ENCODE measurements at places on chromosomes 7 and 10.

- no peak for DNase-seq
Observed at GRCh38 chr7:988963-989529, 6.1 kb downstream of the CYP2W1 start.

DNA sequence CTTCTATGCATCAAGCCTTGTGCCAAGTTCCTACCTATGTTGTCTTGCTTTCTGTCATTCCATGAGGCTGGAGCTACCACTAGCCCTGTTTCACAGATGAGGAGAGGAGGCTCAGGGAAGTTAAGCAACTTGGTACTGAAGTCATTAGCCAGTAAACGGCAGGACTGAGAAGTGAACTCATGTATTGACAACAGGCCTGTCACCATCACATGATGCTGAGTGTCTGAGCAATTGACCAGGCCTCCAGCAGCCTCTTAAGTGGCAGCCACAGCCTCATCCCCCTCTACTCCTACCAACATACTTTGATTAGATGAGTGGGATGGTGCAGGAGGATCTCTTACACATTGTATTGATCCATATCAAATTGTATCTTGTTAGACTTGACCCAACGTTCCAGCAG, 317.6 kb downstream of the GRID1 start:
- no peak for DNase-seq

GRCh38 chr10:124316326-124316725, 102.4 kb downstream of the OAT start:
- DNase-seq: no peak

DNA sequence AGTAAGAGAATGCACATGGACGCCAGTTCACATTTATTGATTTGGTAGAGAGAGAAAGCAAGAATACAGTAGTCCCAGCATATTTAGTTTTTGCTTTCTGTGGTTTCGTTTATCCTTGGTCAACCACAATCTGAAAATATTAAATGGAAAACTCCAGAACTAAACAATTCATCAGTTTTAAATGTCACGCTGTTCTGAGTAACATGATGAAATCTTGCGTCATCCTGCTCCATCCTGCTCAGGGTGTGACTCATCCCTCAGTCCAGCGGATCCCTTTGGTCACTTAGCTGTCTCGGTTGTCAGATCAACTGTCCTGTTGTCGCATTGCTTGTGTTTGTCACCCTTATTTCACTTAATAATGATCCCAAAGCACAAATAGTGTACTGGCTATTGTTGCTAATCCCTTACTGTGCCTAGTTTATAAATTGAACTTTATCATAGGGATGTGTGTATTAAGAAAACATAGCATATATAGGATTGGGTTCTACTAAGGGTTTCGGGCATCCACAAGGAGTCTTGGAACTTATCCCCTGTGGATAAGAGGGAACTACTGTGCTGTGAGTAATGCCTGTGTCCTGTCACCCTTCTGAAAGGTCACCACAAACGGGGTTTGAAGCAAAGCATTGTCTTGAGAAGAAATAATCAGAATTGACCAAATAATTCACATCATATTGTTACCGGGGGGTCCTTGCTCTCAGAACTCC, 73.6 kb downstream of the OTUD1 start:
- no peak for DNase-seq

- DNase-seq: no peak
Observed at GRCh38 chr10:48883701-48884100, 55.9 kb downstream of the LRRC18 start.

DNA sequence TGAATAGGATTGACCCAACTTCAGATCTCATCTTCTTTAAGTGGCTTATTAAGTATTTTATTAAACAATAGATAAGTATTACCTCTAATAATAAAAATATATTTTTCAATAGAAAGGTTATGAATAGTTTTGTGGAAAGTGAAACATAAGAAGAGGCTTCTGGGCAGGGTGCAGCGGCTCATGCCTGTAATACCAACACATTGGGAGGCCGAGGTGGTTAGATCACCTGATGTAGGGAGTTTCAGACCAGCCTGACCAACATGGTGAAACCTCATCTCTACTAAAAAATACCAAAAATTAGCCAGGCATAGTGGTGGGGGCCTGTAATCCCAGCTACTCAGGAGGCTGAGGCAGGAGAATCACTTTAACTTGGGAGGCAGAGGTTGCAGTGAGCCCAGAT, 26.5 kb downstream of the GPR85 start:
- no peak for DNase-seq

- no peak for DNase-seq
Observed at GRCh38 chr7:2004841-2005725, 227.7 kb downstream of the MAD1L1 start.

GRCh38 chr7:157702311-157703023, 365.7 kb downstream of the DNAJB6 start:
- no peak for DNase-seq

DNA sequence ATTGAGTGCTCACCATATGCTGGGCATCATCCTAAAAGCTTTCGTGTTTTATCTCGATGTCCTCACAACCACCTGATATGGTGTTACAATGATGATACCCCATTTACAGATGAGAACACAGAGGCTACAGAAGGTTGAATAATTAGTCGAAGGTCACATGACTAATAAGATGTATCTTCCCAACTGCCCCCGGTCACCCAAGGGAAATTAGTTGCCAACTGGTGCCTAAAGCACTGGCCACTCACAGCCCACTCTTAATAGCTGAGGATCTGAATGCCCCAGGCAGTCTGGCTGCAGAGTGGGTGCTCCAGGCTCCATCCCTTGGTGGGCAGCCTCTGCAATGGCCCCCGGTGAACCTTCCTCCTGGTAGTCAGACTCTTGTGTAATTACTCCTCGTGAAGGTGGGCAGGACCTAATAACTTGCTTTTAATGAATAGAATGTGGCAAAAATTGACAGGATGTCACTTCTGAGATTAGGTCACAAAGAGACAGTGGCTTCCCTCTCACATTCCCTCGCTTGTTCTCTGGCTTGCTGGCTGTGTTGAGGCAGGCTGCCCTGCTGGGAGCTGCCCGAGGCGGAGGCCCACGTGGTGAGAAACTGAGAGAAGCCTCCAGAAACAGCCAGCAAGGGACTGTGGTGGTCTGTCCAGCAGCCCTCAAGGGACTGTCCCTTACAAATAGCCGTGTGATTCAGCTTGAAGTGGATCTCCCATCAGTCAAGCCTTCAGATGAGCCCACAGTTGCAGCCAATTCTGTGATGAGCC, 109.4 kb downstream of the ARHGAP22 start:
- no peak for DNase-seq

DNA sequence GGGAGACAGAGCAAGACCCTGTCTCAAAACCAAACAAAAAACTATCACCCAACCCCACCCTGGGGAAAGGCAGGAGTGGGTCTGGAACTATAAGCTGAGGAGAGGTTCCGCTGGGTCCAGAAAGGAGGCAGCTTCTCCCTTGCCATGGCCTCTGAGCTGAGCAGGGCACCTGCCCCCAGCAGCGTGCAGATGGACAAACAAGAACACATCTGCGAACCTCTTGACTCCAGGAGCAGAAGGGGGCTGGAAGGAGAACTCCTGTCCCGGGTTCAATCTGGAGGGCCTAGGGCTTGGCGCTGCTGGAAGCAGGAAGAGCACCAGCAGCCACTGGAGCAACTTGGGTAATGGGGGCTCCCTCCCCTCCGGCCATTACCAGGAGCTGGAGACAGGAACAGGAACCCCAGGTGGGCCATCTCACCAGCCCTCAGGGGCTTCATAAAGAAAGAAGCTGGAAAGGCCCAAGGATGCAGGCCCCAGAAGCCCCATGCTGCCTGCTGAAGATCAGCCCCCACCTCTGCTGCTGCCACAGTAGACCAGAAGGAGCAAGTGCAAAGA, 19.0 kb upstream of the PPIF start:
- DNase-seq: no peak

GRCh38 chr10:68752711-68753350, 31.8 kb downstream of the CCAR1 start:
- no peak for DNase-seq

DNA sequence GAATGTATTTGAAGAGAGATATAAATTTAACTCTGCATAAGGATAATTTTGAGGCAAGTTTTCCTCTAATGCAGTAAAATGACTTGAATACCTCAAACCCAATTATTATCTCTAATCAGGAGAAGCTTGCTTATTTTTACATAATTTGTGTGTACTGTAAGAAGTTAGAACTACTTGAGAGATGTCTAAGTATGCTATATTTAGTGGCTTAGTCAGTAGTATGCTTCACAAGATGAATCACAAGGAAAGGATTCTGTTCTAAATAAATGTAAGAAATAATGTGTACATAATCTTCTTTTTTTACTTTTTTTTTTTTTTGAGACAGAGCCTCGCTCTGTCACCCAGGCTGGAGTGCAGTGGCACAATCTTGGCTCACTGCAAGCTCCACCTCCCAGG, 13.7 kb downstream of the PHTF2 start:
- no peak for DNase-seq

DNA sequence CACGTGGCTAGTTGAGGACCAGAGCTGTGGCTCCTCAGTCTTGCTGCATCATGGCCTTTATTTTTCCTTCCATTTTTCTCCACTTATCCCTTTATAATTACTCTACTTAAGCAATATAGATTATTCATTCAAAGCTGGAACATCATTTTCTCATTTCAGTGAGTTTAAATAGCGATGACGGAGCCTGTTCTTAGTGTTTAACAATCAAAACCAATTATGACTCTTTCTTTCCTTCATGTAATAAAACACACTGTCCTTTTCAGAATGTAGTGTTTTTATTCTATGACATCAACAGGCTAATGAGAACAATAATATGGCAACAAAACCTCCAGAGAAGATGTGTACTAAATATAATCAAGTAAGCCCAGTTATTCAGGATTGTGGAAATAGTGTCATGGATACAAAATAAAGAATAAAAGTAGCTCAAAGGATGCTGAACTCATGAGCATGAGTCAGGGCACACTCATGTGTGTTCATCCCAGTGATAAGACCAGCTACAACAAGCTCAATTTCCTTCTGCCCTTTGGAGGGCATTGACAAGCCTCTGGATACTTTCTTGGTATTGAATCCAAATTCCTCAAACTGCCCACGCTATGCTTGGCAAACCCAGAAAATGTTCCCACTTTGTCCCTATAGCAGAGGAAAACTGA, 188.4 kb downstream of the CYP26A1 start:
- no peak for DNase-seq

GRCh38 chr7:121214657-121215056, 114.1 kb upstream of the WNT16 start:
- no peak for DNase-seq

GRCh38 chr10:33828592-33828991, 494.1 kb upstream of the NRP1 start:
- DNase-seq: no peak

DNA sequence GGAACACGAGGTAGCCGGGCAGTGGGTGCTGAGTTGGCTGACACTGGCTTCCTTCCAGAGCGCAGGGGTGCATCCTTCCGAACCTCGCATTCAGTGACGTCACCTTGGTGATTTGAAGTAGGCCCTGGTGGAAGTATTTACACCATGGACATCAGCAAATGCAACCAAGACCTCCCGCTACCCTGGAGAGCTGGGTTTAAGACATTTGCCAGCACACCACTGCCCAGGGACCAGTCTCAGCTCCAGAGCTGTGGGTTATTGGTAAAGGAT, 106.4 kb upstream of the GPR26 start:
- DNase-seq: no peak

- DNase-seq: peak; percentile 66
Observed at GRCh38 chr10:51092402-51092801, 18.1 kb downstream of the PRKG1 start.

DNA sequence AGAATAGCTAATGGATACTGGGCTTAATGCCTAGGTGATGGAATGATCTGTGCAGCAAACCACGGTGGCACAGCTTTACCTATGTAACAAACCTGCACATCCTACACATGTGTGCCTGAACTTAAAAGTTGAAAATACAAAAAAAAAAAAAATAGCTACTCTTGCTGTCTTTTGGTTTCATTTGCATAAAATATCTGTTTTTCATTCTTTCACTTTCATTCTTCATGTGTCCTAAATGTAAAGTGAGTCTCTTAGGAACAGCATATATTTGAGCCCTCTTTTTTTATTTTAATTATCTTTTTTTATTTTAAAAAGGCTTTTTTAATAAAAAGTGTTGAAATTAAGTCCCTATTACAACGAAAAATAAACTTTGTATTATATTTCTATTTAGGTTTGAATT, 836.1 kb upstream of the KCND2 start:
- no peak for DNase-seq

- DNase-seq: no peak
Observed at GRCh38 chr7:155969192-155969929, 157.1 kb upstream of the SHH start.

GRCh38 chr10:72421885-72422540, 67.3 kb upstream of the DNAJB12 start:
- DNase-seq: no peak

- peak; percentile 41 for DNase-seq
Observed at GRCh38 chr7:38411404-38411803, 138.0 kb upstream of the TARP start.

DNA sequence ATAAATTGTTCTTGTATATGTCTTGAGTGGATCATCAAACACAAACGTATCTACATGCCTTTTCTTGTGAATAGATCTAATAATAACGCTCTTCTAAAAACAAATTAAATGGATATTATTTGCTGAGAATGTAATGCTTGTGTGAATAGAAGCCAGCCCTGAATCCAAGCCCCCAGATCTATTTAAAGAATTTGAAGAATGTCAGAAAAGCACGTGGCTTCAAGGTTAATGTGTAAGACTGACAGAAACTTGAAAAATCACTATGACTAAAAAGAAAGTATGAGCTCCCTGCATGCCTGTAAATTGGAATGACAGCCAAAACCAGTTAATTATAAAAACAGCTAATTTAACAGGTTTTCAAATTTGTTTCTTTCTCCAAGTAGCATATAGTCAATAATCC, 43.2 kb upstream of the ATRNL1 start:
- no peak for DNase-seq

DNA sequence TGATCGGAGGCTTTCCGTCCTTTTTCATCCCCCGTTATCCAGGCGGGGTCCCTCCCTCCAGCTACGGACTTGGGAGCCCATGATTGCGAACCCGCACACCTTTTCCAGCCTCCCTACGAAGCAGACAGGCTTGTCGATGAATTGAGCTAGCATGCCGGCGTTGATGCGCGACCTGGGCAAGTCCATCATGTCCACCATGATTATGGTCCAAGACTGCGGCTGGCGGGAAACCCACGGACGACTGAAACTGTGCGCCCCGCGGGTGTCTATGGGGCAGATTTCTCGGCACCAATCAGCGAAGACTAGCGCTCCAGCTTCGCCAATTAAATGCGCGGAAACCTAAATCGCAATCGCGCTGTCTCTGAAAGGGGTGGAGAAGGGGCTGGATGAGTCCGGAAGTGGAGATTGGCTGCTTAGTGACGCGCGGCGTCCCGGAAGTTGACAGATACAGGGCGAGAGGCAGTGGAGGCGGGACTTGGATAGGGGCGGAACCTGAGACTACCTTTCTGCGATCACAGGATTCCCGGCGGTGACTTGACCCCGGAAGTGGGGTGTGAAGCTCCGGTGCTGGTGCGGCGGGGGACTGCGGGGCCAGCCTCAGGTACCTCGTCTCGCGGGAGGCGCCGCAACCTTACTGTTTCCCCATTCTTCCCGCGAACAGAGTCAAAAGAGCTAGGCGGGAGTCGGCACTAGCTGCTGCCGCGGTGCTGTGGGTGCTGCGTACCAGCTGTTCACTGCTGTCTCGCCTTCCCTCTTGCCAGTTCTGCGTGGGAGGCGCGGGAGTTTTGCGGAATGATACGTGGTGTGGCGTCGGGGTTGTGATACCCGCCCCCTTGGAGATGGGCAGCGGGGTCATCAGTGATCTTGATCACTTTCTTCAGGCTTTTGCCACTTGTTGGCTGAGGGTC, at the start of gene UMAD1:
TSS of gene UMAD1 (plus strand) at position 532 of the 908 bp plus-strand sequence. CDS start 32,620 bp downstream, outside the sequence.
- DNase-seq: peak; percentile 100

- DNase-seq: no peak
Observed at GRCh38 chr7:129843365-129843898, 109.3 kb downstream of the UBE2H start.

All from pons (tissue), 1 donor.